Central memory CD4-positive, alpha-beta T cell (primary cell): ENCODE measurements at places on chromosomes 5 and 9.

DNA sequence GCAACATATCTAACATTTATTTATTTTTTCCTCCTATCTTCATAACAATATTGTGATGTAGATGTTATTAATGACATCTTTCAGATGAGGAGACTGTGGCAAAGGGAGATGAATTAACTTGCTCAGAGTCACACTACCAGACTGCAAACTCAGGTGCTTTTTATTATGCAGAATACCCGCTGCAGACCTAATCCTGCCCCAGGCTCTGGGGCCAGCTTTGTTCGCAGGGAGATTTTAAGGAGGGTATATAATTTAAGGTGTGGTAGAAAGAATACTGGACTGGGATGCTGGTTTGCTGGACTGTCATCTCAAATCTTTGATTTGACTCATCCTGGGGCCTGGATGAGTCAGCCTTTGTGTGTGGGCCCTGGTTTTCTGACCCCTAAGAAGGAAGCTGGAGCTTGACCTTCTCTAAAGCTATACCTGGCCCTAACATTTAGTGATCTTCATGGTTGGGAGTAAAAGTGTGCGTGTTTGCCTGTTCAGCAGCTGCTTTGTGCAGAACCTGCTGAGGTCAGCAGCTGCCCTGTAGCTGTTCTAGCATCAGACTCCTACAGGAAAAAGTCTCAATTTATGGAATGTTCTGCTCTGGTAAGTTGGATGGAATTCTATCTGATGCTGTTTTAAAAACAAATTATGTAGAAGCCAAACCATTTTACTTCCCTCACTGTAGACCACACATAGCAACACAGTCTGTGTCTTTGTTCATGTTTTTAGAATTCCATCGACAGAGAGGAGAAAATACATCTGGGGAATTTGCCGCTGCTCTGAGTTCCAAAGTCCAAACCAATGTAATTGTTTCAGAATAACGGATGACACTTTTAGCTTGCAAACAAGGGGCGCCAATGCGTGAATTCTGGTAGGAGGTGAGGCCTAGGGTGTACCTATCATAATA is 4.5 kb downstream of the SLC36A1 start:
- no peak for DNase-seq

- no peak for DNase-seq
Measured at GRCh38 chr5:167452136-167452535, 839.3 kb upstream of the WWC1 start.

- DNase-seq, result peak; percentile 91
Measured at GRCh38 chr5:138337685-138338410, at the start of gene FAM53C. Gene FAM53C (plus strand): TSS chr5:138338266. CDS start chr5:138341336, 3,070 bp downstream.

GRCh38 chr5:147057051-147057450 is 177.8 kb upstream of the STK32A start:
- DNase-seq, result no peak

- no peak for DNase-seq
Measured at GRCh38 chr9:91549177-91549576, 125.5 kb upstream of the NFIL3 start.

DNA sequence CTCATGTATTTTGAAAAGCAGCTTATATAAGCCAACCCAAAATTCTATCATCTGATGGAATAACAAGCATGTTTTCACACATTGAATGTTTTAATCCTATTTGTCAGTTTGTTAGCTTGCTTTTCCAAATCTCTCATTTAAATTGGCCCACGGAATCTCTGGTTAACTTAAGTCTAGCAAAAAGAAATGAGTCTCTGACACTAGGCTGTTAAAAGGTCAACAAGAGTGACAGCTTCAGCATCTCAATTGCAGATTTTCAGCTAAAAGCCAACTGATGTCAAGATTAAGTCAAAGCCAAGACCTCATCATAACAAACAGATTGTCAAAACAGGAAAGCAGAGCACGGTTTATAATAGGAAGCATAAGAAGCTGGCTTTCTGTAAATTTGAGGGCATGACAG is 49.4 kb upstream of the CDH9 start:
- no peak for DNase-seq

DNA sequence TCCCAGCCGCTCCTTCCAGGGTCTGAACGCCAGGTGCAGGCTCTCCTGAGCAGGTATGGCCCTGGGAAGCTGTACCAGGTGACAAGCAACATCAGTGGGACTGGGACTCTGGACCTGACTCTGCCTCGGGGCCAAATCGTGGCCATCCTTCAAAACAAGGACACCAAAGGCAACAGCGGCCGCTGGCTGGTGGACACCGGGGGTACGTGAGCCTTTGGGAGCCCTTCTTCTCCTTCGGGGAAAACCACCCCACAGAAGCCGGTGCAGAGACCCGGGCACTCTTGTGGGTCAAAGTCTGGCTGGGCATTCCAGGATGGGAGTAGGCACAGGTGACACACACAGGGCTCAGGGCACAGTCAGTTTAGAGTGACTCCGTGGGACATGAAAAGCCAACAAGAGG is 45.8 kb downstream of the ARHGEF37 start:
- DNase-seq, result no peak

- DNase-seq, result no peak
Measured at GRCh38 chr9:86034863-86035734, 64.3 kb downstream of the GOLM1 start.

DNA sequence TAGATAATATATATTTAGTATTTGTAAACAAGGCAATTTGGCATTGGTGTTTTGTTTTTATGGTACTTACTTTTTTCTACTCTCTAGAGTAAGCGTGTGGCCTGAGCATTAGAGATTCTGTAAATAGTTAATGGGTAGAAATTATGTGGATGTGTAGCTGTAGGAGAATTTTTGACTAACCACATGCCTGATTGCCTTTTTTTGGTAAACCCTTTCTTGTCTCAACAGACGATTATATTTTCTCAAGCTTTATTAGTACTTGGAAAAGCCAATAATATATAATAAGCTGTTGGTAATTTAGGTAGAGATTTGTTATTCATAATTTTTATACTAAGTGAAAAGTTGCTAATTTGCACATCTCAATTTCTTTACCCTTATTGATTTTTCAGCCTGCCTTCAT is 76.8 kb downstream of the FCHO2 start:
- no peak for DNase-seq

DNA sequence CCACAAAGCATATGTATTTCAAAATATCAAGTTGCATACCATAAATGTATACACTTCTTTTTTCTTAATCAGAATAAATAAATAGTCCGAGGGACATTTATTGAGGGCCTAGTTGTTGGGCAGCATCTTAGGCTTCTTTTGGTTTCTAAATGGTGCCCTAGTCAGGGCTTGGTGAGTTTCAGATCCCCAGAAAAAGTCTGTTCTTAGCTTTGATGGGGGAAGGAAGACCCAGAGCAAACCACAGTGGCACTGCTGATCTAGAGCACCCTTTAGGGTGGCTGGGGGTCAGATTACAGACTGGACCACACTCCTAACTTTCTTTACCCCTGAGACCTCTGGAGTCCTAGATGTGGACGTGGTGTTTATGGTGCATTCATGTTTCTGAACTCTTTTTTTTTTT is 97.8 kb downstream of the C9orf152 start:
- DNase-seq, result no peak

DNA sequence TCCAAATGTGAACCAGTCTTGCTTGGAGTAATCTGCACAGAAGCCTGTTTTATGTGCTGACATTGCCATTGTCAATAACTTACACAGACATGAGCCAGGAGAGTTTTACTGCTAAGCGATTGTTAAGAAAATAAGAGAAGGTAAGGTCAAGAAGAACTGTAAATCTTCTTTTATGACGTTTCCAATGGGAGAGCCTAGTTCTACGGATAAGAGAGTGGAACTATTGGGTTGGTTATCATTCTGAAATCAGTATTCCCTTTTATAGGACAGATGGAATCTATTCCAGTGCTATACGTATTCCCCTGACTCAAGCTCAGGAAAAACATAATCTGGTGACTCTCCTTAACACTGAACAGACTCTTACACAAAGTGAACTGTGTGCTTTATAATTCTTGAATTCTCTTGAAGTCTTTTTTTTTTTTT is 137.9 kb upstream of the OTULINL start:
- no peak for DNase-seq

- DNase-seq, result no peak
Measured at GRCh38 chr9:90827181-90827871, 25.7 kb downstream of the SYK start.

- no peak for DNase-seq
Measured at GRCh38 chr5:177195307-177195952, 61.9 kb downstream of the NSD1 start.

- no peak for DNase-seq
Measured at GRCh38 chr5:113514289-113514635, 768 bp downstream of the YTHDC2 start.

- DNase-seq, result no peak
Measured at GRCh38 chr9:121700165-121700831, 48.9 kb downstream of the DAB2IP start.

GRCh38 chr5:111598996-111599395 is 86.7 kb upstream of the STARD4 start:
- DNase-seq, result no peak

GRCh38 chr9:37191403-37192089 is 71.2 kb downstream of the ZCCHC7 start:
- no peak for DNase-seq

GRCh38 chr5:58902765-58903164 is 319.9 kb downstream of the RAB3C start:
- DNase-seq, result no peak

GRCh38 chr5:3684118-3684517 is 88.5 kb downstream of the IRX1 start:
- DNase-seq, result no peak

DNA sequence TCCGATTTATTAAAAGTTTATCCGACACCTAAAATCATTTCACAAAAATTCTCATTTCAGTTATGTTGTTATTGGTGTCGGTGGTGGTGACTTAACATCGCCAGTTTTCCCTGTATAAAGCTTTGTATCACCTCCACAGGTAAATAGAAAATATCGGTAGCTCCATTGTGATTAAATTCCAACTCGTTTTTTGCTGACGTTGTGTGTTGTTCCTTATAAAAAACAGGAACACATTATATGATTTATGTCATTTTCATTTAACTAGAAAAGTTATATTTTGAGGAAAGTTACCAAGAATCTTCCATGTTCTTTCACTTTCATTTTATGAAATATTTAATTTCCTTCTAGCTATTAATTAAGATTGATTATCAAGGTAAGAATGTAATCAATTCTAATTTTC is 635.9 kb downstream of the CDH18 start:
- no peak for DNase-seq

DNA sequence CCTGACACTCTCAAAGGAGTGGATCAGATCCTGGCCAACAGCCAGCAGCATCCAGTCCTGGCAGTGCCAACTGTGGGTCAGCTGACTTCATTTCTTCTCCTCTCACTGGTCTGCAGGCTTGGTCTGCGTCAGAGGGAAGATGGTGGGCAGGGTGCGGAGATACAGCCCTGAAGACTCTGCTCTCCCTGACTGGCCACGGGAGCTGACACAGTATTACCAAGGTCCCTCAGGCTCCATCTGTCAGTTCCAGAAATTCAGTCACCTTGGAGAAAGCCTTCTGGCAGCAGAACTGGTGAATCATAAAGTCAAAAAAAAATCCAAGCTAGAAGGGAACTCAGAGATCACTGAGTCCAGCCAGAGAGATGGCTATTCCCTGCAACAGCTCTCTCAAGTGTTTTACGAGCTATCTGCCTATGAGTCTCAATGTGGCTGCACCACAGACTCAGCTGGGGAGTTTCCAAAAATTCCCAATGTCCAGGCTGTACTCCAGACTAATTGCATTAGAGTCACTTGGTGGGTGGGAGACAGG is 27.9 kb downstream of the C1QTNF2 start:
- DNase-seq, result no peak

- no peak for DNase-seq
Measured at GRCh38 chr9:20742833-20743232, 58.8 kb downstream of the FOCAD start.

- DNase-seq, result no peak
Measured at GRCh38 chr9:89564346-89564878, 40.4 kb upstream of the GADD45G start.

- no peak for DNase-seq
Measured at GRCh38 chr9:128393970-128394369, 22.8 kb downstream of the URM1 start.

- DNase-seq, result no peak
Measured at GRCh38 chr5:127885176-127885575, 182.0 kb downstream of the CCDC192 start.

- no peak for DNase-seq
Measured at GRCh38 chr5:41157272-41157894, 55.9 kb downstream of the C6 start.

GRCh38 chr5:91257301-91257700 is 125.8 kb downstream of the ARRDC3 start:
- no peak for DNase-seq

DNA sequence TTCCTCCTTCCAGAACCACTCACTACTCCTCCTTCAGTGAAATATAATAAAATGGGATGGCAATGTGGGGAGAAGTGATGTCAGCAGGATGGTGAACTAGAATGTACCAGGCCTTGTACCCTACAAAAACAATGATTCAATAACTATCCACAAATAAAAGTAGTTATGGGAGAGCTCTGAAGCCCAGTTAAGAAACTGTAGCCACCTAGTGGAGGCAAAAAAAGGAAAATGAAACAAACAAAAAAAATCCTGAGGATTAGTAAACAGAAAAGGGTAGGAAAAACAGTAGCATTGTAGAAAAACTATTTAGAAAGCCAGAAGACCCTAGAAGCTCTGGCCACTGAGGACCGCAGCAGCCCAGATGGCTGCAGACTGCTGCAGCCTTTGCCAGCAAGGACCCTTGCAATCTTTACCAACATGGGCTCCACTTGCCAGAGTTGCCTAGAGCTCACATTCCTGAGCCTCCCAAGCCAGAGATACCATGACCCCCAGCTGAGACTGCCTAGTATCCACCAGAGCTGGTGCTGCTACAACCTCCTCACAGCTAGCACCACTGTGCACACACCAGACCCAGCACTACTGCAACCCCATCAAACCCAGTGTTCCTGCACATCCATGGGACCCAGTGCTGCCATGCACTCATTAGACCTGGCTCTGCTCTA is 259.7 kb upstream of the MSX2 start:
- DNase-seq, result no peak

- DNase-seq, result no peak
Measured at GRCh38 chr5:12272389-12272788, 368.1 kb upstream of the CTNND2 start.

- DNase-seq, result no peak
Measured at GRCh38 chr9:110129425-110129824, 78.5 kb downstream of the C9orf152 start.

DNA sequence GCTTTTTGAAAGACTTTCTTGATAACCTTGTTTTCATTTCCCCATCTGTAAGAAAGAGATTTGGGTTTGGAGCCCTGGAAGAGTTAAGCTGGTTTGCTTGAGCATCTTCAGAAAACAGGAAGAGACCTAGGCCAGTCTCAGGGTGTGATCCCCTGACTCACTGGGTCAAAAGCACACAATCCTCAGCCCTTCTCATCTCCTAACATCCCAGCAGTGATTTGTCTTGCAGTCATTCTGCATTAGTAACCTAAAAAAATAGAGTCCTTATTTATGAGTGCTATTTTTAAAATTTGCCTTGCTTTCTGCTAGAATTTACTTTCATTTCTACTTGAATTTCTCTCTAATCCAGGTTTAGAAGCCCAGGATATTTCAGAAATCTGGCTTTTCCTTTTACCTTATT is 16.4 kb upstream of the ARSB start:
- no peak for DNase-seq
